ENCODE measurements at places on chromosomes 2 and 18.
A peak's percentile ranks its signal among the peaks of the same experiment; 100 is the strongest.

- no peak for DNase-seq
Observed at GRCh38 chr2:14942987-14943386, 310.5 kb downstream of the LRATD1 start.

GRCh38 chr2:150259746-150260145, 227.7 kb downstream of the RND3 start:
- peak; percentile 3 for DNase-seq

DNA sequence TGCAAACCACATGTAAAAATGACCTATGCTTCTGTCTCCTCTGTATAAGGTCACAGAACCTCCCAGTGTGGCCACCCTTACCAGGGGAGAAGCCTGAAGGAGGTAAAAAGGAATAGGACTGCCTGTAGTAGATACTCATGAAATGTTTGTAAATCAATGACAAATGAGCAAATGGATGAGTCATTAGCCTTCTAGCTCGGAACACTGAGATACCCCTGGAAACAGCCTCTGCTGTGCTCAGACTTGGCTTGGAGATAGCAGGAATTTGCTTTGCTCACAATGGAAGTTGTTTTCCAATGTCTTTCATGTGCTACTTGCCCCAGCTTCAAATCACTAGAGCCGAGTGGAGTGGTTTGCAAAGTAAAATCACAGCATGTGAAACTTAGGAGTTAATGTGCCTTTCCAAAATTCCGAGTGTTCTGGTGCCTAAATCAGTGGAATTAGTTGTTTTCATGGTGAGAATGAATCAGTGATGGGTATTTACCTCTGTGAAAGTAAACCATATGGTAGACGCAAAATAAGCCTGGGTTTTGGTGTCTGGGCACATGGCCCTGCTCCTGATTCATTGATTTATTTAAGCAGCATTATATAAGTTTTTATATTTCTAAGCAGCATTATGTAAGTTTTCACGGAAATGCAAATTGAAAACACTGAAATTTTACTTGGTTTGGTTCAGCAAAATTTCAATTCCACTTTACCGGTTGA, 154.0 kb upstream of the MAP3K20 start:
- DNase-seq = peak; percentile 51

- no peak for DNase-seq
Observed at GRCh38 chr2:73972846-73973245, 11.9 kb upstream of the TET3 start.

GRCh38 chr2:113157118-113157896, 16.5 kb upstream of the PSD4 start:
- DNase-seq = no peak

GRCh38 chr2:28981620-28982376, 700 bp downstream of the TOGARAM2 start:
- DNase-seq = peak; percentile 27

- DNase-seq = no peak
Observed at GRCh38 chr18:11322006-11322405, 172.6 kb upstream of the PIEZO2 start.

DNA sequence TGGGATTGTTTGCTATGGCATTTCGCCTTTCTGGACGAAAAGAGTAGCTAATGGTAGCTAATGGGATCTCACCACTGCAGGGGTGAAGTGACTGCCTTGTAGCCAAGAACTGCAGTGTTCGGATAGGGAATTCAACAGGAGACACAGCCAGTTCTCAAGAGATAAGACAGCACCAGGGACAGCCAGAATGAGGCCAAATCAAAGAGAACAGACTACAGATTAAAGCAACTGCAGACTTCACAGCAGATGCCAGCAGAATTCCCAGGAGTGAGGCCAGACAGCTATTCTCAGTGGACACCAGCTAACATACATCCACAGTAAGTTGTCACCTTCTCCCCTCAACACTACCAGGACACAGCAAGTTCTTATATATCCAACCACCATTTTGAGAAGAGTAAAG, 124.0 kb downstream of the PLA2R1 start:
- DNase-seq = no peak

- DNase-seq = no peak
Observed at GRCh38 chr2:202196727-202197126, 41.7 kb downstream of the SUMO1 start.

DNA sequence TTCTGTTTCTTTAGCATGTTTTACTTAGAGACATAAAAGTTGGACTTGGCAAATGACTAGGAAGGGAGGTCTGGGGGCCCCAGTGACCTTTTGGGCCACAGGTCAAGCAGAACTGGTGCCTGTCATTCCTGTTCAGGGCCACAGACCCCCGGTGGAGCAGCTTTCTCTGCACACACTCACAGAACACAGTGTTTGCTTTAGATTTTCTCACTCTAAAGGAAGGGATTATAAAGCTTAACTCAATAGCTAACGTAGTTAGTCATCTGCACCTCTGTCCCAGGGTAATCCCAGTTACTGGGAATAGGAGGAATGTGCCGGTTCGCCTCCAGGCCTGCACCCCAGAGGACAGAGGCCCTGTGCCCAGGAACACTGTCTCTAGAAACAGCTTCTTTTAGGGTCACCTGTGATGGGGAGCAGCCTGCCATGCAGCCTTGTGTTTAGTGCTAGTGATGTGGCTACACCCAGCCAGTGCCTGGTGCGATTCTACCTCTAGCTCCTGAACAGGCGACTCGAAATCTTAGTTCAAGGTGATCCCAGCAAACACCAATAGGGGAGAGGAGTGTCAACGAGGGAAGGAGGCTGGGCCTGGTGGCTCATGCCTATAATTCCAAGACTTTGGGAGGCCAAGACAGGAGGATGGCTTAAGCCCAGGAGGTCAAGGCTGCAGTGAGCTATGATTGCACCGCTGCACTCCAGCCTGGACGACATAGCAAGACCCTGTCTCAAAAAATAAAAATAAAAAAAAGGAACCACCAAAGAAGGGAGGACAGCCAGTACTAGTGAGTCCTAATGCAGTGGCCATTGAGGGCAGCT, 11.6 kb downstream of the SPATA3 start:
- no peak for DNase-seq

GRCh38 chr2:96913398-96914202, 43.7 kb upstream of the SEMA4C start:
- DNase-seq = peak; percentile 82

DNA sequence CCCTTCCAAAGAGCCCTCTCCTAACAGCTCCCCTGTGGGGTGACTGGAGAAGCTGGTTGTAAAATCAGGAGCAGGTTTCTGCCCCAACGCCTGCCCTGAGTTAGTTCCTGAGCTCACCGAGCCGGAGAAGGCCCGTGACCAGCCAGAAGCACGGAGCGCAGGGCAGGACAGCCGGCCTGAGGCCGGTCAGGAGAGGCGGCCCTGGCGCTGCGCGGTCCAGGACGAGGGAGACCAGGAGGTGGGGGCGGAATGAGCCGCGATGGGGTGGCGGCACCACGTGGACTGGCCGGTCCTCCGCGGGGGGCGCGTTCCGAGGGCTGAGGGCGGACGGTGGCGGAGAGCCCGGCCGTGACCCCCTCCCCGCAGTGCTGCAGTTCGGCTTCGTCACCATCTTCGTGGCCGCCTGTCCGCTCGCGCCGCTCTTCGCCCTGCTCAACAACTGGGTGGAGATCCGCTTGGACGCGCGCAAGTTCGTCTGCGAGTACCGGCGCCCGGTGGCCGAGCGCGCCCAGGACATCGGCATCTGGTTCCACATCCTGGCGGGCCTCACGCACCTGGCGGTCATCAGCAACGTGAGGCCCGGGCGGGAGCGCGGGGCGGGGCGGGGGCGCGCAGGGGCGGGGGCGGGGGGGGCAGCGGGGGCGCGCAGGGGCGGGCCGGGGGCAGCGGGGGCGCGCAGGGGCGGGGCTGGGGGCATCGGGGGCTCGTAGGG, 29.0 kb downstream of the ANO7 start:
- DNase-seq = peak; percentile 84

GRCh38 chr2:29731948-29732347, 189.4 kb downstream of the ALK start:
- DNase-seq = no peak

- DNase-seq = no peak
Observed at GRCh38 chr2:106223347-106223746, 29.2 kb upstream of the UXS1 start.

- DNase-seq = no peak
Observed at GRCh38 chr18:39549144-39549543, 1983.5 kb upstream of the CELF4 start.

DNA sequence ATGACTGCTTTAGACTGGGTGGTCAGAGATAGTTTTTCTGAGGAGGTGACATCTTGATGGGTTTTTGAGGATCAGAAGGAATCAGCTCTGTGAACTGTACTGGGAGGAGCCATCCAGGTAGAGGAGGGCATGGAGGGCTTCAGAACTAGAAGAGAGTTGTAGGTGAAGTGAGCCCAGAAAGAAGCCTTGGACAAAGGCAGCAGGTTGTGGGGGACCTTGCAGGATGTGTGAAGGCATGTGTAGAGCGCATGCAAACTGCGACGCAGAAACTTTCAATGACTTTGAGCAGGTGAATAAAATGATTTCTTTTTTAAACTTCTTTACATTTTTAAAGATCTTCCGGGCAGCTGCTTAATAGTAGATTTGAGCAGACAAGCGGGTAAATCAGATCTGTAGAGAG, 83.9 kb upstream of the SIX2 start:
- no peak for DNase-seq

DNA sequence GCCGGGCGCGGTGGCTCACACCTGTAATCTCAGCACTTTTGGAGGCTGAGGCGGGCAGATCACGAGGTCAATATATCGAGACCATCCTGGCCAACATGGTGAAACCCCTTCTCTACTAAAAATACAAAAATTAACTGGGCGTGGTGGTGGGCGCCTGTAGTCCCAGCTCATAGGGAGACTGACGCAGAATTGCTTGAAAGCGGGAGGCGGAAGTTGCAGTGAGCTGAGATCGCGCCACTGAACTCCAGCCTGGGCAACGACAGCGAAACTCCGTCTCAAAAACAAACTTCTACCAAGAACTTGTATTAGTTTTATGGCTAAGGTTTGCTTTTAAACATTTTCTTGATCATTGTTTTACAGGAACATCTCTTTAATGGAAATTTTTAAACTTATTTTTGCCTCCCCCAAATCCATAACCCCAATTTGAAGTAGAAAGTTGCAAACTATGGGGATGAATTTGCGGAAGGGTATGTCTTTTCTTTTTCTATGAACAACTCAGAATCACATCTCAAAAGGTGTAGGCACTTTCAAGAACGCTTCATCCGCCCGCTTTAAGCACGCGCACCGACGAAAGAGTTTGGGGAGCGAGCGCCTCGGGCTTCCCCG, 46.8 kb upstream of the PTMA start:
- no peak for DNase-seq

- DNase-seq = no peak
Observed at GRCh38 chr18:41666231-41666630, 288.8 kb upstream of the PIK3C3 start.

GRCh38 chr18:46160050-46160798, 56.0 kb downstream of the HAUS1 start:
- no peak for DNase-seq

DNA sequence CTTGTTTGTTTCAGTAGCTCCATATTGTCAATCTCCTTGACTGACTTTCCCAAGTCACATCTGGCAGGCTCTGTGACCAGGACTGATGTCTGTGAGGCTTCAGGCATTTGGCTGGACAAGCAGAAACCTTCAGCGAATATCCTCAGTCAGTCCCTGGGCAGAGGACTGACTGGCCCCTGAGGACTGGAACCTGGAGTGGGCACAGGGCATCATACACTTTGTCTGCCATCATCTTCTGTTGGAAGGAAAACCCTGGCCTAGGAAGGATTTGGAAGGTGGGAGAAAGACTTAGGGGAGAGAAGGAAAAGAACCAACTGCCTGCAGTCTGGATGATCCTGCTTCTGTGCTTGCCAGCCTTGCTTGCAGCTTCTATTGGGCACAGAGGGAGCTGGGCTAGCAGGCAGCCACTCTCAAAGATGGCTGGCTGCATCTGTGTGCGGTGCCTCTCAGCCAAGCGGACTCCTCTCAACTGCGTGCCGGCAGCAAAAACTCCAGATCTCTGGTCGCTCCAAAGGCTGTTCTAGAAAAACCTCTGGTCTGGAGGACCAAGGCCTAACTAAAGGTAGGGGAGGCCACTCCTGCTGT, 126.8 kb downstream of the MARCHF4 start:
- no peak for DNase-seq

GRCh38 chr2:202486351-202486750, 110.2 kb downstream of the BMPR2 start:
- DNase-seq = no peak

GRCh38 chr2:205197468-205198139, 484.7 kb upstream of the NRP2 start:
- DNase-seq = no peak

DNA sequence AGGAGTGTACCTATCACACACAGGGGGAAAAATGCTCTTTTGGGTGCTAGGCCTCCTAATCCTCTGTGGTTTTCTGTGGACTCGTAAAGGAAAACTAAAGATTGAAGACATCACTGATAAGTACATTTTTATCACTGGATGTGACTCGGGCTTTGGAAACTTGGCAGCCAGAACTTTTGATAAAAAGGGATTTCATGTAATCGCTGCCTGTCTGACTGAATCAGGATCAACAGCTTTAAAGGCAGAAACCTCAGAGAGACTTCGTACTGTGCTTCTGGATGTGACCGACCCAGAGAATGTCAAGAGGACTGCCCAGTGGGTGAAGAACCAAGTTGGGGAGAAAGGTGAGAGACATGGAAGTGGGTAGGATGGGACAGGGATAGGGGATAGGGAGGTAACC, 12.2 kb downstream of the DHRS9 start:
- no peak for DNase-seq

- no peak for DNase-seq
Observed at GRCh38 chr2:217626926-217627325, 375.9 kb downstream of the TNS1 start.

DNA sequence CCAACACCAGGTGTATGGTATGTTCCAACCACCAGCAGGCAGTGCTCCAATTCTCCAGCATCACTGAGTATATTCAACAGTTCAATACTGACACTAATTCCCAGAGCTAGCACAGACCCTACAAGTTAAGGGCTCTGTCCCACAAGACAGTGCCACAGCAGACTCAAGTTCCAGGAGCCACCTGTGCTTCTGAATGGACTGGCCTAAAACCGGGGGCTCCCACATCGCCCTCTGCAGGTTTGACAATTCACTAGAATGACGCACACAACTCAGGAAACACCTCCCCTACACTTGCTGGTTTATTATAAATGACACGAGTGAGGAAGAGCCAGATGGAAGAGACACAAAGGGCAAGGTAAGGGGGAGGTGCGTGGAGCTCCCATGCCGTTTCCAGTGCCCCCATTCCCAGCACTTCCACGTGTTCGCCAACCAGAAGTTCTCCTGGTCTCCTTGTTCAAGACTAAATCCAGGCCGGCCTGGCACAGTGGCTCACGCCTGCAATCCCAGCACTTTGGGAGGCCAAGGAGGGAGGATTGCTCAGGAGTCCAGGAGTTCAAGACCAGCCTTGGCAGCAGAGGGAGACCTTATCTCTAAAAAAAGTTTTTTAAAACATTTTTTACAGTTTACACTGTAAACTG, 12.2 kb upstream of the ATP6V1B1 start:
- DNase-seq = no peak

GRCh38 chr18:42649331-42650035, 466.0 kb downstream of the RIT2 start:
- DNase-seq = no peak
